Umbilical cord (tissue), 2 donors: ENCODE measurements at places on chromosomes 7 and 10.
A peak's percentile ranks its signal among the peaks of the same experiment; 100 is the strongest.

GRCh38 chr7:28688174-28688573 lies 270.0 kb downstream of the TRIL start:
- DNase-seq = no peak

DNA sequence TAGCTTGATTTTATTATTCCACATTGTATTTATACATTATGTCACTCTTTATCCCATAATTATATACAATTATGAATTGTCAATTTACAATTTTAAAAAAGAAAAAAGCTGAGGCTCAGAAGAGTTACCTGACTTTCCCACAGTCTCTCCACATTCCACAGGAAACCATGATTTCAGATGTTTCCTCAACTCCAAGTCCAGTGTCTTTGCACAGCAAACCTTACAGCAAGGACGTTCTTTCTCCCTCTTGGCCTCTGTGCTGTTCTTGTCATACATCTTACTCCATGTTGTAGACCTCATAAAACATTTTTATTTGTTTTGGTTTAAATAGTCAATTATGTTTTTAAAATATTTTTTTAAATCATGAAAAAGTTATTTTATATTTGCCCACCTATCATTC lies 34.9 kb upstream of the GRB10 start:
- no peak for DNase-seq

GRCh38 chr10:71217266-71218045 lies 5.1 kb downstream of the UNC5B start:
- no peak for DNase-seq

- DNase-seq = no peak
Measured at GRCh38 chr7:131015657-131015958, 281.6 kb upstream of the KLF14 start.

GRCh38 chr7:155885167-155886155 lies 73.2 kb upstream of the SHH start:
- DNase-seq = peak; percentile 52

DNA sequence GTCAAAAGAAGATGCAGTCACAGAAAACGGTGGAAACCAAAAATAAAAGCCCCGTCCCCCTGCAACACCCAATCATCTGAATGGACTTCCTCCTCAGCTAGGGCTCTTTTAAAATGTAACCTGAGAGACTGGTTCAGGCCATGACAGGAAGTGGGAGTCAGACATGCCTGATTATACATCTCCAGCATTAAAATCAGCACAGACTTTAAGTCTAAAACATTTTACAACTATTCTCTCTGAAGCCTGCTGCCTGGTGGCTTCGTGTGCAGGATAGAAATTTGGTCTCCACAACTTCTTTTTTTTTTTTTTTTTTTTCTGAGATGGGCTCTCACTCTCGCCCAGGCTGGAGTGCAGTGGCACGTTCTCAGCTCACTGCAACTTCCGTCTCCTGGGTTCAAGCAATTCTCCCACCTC lies 30.3 kb downstream of the HACD1 start:
- no peak for DNase-seq

GRCh38 chr10:78828647-78829539 lies 239.9 kb upstream of the ZMIZ1 start:
- no peak for DNase-seq

DNA sequence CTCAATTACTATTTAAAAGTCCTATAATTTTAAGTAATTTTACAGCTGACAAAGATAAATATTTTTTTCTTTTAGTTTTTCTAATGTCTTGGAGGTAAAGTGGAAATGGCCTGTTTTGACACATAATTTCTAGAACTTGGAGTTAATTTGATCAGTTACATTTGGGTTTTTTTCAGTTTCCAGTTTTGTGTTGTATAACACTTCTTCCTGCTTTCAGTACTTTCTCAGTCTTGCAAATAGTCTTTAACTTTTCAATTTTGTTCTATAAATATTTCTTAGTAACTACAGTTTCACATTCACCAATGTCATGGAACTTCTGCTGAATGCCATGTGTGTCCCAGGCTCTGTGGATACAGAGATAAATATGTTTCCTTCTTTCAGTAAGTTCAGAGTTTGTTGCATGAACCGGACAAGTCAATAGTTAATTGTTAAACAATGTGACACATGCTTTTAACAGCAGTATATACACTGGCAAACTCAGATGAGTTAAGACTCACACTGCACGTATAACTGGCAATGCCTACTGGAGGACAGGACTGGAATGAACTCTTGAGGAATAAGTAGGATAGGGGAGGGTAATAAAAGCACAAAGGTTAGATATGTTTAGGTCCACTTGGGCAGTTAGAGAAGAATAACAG lies 4.6 kb downstream of the SHOC2 start:
- no peak for DNase-seq

DNA sequence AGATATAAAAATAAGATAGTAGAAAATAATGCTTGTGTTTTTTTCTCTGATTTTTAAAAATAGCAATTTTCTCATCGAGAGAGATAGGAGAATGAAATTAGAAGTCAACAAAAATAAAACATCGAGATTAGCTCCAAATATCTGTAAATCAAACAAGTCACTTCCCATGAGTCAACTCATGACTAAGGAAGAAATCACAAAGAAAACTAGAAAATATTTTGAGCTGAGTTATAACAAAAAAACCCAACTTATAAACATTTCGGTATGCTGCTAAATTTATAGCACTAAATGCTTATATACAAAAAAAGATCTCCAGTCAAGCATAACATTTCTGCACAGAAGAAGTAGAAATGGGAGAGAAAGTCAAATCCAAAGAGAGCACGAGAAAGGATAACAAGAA lies 140.1 kb downstream of the ITGA8 start:
- DNase-seq = no peak

GRCh38 chr10:66365686-66366085 lies 560.1 kb upstream of the LRRTM3 start:
- no peak for DNase-seq

DNA sequence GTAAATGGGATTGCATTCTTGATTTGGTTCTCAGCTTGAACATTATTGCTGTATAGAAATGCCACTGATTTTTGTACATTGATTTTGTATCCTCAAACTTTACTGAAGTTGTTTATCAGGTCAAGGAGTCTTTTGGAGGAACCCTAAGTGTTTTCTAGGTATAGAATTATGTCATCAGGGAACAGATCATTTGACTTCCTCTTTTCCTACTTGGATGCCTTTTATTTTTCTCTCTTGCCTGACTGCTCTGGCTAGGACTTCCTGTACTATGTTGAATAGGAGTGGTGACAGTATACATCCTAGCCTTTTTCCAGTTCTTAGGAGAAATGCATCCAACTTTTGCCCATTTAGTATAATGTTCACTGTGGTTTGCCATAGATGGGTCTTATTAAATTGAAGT lies 48.8 kb downstream of the ANXA8 start:
- no peak for DNase-seq

DNA sequence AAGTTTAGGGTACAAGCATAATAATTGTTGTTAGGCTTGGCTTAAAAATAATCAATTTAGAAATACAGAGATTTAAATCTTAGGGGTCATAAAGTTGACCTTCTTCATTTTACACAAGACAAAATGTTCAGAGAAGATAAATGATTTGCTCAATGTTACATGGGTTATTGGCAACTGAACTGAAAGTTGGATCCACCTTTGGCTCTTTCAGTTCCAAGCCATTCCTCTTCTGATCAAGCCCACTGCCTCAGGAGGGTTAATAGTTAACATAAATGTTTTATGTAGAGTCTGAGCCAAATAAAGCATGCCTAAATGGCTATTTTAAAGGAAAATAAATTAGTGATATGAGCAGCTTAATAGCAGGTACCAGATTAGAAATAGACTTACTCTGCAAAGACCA lies 79.1 kb upstream of the RHOBTB1 start:
- no peak for DNase-seq

GRCh38 chr7:156095908-156096539 lies 283.8 kb upstream of the SHH start:
- DNase-seq = no peak

DNA sequence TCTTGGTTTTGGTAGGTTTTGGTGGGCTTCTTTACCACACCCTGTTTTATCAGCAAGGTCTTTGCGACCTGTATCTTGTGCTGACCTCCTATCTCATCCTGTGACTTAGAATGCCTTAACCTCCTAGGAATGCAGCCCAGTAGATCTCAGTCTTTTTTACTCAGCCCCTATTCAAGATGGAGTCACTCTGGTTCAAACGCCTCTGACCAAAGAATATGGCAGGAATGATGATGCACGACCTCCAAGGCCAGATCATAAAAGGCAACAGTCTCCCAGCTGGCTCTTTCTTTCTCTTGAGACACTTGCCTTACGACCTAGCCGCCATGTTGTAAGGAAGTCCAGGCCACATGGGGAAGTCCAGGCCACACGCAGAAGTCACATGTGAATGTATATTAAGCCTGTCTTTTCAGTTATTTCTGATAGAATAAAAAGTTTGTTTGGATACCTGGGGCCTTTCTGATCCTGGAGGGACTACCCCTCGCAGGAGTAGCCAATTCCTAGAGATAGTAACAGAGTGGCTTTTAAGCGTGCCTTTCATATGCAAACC lies 10.5 kb upstream of the RADIL start:
- no peak for DNase-seq

- no peak for DNase-seq
Measured at GRCh38 chr7:124208173-124208572, 175.3 kb upstream of the TMEM229A start.

- no peak for DNase-seq
Measured at GRCh38 chr10:21041763-21042458, 144.8 kb upstream of the NEBL start.

- DNase-seq = no peak
Measured at GRCh38 chr7:36852017-36852416, 127.7 kb upstream of the AOAH start.

DNA sequence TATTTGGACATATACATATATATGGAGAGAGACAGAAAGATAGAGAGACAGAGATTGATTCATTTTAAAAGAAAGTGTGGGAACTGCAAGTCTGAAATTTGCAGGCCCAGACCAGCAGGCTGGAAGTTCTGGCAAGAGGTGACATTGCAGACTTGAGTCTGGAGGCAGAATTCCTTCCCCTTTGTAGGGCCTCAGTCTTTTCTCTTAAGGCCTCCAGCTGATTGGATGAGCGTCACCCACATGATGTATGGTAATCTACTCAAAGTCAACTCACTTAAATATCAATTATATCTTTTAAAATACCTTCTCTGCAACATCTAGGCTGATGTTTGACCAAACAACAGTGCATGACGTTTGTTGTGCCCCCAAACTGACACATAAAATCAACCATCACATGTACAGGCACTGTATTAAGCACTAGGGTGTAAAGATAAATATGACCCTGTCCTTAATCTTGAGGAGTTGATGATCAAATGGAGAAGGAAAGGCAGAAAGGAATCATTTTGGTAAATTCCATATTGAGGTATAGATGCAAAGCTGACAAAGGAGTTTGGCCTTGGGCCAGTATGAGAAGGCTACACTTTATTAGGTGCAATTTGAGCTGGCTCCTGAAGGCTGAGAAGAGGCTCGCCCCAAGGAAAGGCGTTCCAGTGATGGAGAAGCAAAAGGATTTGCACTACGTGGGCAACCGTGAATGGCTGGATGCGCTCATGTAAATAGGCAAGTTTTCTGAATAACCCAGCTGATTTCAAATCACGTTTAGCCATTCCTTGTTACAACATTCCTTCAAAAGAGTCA lies 52.6 kb downstream of the BPGM start:
- no peak for DNase-seq

DNA sequence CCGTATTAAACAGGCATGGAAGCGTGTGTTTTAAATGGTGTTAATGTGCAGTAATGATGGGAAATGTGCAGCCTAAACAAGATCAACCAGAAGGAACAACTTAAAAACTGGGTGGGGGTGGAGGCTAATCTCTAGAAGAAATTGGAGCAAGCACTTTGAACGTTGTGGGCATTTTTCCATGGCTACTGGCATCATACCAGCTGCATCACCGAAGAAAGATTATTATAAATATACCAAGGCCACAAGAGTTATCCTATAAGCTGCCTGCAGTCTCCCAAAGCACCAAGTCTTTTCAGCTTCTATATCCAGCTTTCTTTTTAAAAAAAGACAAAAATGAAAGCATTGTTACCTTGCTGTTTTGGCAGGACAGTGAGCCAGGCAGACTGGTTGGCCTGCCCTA lies 79.9 kb downstream of the FGFR2 start:
- DNase-seq = peak; percentile 51

GRCh38 chr7:84139986-84140729 lies 54.4 kb downstream of the SEMA3A start:
- no peak for DNase-seq

DNA sequence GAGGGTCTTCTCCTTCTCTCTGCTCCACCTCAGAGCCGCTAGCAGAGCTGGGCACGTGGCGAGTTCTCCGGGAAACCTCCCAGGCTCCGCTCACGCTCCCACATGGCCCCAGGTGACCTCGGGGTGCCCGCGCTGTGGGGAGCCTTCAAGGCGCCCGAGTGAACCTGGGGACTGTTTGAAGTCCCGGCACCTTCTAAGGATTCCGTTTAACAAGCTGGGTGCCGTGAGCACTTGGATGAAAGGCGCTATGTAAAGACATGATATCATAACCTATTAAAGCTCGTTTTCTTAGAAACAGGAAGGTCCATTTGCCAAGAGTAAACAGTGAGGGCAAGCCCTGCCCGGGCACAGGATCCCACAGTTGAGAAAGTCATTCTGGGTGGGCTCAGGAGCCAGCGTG lies 15.8 kb upstream of the MYL10 start:
- no peak for DNase-seq

DNA sequence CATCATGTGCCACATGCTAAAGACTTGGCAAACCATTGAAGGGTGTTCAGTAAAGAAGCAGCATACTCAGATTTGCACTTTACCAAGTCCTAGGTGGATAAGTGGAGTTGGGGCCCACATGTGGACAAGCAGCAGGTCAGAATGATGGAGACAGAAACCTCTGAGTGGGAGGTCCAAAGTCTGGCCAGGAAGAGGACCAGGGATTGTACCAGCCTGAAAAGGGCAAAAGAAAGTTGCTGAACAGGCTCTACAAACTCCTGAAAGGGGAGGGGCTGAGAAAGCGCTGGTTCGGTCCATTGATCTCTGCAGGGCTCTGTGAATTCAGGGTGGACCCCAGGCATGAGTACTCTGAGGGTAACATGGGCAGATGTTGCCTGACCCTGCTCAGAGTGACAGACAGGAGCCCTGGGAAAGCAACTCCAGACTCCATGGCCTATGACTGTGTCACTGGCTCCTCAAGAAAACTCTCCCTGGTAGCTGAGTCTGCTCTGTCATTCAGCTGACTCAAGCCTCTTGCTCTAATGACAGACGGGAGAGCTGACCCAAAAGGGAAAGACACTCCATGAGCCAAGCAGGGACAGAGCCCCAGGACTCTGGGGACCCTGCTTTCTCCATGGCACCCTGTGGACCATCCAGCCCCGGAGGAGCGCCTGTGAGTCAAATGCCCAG lies 68.5 kb downstream of the TBXAS1 start:
- DNase-seq = no peak

- DNase-seq = no peak
Measured at GRCh38 chr10:101646364-101646763, 48.6 kb downstream of the FBXW4 start.

GRCh38 chr7:85452674-85453073 lies 265.8 kb upstream of the SEMA3D start:
- DNase-seq = peak; percentile 15
